Right hindlimb (tissue), 1 donor: ENCODE measurements at places on chromosomes 2 and 18.

DNA sequence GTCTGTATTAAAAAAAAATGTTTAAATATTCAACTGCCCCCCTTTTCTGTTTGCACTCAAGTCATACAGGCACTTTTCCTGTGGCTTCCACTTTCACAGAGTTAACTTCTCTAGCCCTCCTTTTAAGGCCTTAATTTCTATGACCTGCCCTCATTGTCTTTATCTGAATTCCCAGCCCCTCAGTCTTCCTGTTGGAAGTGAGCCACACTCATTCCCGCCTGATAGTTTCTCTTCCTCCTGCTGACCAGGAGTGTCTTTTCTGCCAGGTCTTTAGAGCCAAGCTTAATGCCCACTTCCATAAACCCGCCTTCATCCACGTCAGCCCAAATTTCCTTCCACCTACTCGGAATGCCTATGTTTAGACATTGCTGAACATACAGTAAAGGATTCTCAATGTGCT, 10.5 kb downstream of the COPS8 start:
- DNase-seq: no peak

DNA sequence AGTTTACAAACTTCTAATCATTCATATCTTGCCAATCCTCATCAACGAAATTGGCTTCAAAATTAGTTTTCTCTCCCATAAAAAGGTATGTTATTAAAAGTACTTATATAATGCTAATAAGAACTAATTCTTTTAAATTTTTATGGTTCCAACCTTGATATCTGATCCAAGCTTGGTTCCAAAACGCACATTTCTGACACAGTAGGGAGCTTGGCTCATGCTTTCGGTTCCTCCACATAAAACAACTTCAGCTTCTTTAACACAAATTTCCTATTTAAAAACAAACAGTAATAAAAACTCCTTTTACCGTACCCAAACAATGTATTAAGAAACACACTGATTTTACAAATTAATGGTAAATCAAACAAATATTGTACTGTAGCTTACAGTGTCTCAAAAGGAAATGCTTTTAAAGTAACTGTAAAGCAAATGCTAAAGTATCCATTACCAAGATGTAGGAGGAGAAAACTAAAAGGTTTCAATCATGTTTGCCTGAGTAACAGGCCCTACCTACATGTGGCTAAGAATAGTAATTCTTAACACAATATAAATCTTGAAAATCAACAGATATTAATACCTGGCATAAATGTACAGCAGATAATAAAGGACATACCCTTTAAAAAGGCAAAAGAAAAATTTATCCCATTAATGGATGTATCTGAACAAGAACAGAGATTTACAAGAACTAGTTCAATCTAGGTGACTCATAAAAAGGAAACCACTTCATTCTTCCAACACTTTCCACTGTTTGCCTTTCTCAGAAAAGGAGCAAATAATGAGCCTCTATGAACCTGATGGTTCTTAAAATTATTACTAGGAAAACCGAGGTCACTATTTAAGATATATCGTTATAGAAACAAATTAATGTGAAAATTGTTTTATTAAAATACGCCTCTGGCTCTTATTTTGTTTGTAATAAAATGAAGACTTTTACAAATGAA, 17.5 kb downstream of the ACAA2 start:
- DNase-seq: no peak

DNA sequence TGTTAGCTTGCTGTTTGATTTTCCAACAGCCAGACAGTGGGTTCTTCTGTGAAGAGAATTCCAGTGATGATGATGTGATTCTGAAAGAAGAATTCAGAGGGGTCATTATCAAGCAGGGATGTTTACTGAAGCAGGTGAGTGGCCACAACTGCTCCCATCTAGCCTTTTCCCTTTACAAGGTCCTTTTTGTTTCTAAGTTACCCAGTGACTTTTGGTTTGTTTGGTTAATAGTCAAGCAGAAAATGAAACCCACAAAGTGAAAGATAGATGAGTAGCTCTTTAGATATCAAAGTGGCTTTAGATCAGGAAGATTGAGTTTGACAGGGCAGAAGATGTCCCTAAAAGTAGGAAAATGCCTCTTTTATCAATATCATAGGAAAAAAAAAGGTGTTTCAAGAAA, 23.3 kb downstream of the PLEK start:
- no peak for DNase-seq

DNA sequence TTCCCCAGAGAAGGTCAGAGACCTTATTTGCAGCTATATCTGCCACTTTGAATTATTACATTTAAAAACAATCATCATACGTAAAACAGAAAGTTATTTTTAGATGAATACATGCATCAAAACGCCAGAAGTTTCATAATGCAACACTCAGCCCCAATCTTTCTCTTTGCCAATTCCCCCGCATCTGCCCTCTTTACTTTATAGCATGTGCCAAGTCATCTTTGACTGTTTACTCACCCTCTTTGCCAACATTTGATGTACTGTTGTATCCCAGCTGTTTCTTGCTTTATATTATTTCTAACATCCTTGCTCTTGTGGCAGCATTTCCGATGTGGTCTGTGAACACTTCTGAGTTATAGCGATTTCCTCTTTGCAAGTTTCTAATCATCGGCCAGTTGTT, 86.2 kb downstream of the CRIM1 start:
- DNase-seq: no peak

GRCh38 chr18:27789406-27789805, 387.5 kb downstream of the CDH2 start:
- no peak for DNase-seq

DNA sequence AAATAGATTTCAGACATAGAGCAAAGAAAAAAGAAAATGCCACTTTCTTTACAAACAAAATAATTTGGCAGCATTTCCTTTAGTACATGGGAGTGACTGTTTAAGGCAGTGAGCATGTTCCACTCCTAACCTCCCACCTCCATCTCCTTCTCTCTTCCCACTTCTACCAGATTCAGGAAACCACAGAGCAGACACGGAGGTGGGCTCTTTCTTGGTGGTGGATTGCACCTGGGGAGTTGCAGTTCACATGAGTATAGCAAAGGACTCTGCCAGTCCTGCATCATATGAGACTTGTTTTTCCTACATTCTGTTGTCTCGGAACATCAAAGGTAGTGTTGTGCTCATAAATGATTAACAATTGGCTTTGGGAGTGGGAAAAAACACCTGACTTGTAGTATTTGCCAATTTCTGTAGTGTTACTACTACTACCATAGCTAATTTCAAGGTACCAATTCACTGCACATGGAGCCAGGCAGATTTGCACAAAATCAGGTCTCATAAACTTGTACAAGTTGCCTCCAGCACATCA, 137.2 kb downstream of the SPP2 start:
- DNase-seq: no peak

DNA sequence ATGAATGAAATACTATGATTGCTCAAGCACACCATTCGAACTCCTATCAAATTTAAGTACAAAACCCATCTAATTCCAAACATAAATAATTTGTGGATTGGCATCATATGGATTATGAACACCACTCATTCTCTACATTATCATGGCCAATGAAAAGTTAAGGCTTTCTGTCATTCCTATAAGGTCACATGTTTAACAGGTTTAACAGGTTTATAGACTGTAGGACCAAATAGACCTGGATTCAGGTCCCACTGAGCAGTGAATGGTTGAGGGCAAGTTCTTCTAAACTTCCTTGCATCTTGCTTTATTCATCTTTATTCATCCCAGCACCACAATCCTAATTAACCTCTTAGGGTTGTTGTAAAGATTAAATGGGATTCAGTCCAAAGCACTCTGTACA, 33.4 kb downstream of the FBXO36 start:
- no peak for DNase-seq

GRCh38 chr2:95023222-95023597, 2.3 kb upstream of the MAL start:
- DNase-seq: no peak

DNA sequence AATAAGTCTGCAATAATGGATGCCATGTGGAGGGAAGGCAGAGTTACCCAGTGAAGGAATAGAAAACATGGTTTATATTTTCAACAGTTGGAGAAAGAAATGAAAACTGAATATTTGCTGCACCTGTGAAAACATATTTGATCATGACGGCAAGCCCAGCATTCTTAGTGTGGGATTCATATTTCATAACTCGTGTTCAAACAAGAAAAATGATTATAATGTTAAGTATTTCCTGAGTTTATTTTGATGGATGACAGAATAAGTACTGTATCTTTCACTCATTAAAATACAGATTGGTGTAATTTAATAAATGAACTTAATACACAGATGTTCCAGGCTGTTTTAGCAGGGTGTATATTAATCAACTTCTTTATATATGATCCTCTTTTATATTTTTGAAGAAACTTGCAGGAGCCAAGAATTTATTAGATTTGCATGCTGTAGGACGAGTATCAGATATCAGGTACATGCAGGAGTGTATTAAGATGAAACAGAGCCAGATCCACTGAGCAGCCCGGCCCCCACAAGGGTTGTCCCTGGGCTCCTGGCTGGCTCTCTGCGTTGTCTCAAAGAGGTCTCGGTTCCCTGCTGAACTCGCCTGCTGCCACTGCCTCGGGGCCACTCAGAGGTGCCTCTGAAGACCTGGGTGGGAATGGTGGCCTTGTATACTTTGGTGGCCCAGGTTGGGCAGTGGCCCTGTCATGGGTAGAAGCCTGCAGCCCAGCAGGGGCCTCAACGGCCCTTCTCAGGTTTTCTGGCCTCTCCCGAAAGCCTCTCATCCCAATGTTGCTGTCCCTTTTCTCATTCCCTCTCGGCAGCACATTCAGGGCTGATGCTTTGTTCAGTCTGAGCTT, 95.0 kb upstream of the LDAH start:
- DNase-seq: no peak

DNA sequence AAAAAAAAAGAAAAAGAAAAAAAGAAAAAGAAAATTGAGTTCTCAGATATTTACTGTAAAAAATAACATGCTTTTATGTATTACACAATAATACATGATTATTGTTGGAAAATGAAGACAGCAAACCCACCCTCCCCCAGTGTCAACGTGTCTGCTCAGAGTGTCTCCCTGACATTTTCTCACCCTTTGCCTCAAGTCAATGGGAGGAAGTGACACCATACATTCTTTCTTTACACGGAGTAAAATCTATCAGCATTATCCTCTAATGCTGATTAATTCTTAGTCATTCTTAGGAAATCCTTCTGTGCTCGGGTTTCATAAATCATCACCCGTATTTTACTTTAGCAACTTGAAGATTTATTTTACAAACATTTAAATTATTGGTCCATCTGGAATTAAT, 32.0 kb downstream of the CTAGE1 start:
- DNase-seq: no peak

- DNase-seq: no peak
These were observed 45.5 kb downstream of the CDC42EP3 start for GRCh38 chr2:37625796-37626571.

DNA sequence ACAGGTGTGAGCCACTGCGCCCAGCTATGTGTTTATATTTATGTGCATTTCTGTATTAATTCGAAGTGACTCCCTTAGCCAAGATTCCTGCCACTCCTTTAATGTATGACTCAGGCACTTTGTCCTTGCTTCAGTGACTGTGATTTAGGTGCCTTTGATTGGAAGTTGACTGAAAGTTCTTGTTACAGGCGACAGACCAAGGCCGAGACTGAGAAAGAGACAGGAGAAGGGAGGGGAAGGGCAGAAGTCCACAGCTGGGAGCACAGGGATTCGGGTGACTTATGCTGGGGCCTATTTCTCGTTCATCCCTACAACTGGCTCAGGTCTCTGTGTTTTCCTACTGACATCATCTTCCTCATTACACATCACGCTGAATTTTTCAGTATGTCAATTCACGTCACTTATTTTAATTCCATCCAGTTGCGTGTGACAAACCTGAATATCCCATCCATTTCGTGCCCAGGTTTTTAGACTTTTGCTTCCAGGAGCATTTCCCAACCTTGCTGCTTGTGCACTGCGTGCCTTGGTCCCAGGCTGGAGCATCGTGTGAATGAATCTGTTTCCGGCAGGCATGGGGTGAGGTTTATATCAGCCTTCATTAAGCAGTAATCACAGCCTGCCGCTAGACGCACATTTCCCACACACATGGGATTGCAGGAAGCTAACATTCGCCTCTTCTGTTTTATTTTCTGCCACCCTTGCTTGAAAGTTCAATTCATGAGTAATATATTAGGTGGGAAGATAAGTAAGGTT, 42.4 kb downstream of the TMEM18 start:
- DNase-seq: no peak

- DNase-seq: no peak
These were observed 46.2 kb downstream of the MEIS1 start for GRCh38 chr2:66481100-66481549.

GRCh38 chr2:229686122-229686919, 28.0 kb downstream of the DNER start:
- DNase-seq: no peak

- no peak for DNase-seq
These were observed 194.4 kb upstream of the SPRED2 start for GRCh38 chr2:65626831-65627230.

DNA sequence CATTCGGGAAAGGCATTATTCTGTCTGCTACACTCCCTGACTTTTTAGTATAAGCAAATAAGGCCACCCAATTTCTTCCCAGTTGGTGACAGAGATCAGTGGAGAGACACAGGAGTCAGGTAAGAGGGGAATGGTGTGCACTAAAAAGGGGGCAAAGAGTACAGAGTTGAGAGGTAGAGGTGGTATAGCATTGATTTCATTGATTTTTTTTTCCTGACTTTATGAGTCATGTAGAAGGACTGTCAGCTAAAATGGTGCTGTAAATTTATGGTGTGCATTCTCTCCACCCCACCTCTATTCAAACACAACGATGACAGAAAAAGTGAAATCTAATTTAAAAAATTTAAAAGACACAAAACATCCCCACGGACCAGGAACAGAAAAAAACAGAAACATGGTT, 23.7 kb upstream of the ST8SIA3 start:
- no peak for DNase-seq

DNA sequence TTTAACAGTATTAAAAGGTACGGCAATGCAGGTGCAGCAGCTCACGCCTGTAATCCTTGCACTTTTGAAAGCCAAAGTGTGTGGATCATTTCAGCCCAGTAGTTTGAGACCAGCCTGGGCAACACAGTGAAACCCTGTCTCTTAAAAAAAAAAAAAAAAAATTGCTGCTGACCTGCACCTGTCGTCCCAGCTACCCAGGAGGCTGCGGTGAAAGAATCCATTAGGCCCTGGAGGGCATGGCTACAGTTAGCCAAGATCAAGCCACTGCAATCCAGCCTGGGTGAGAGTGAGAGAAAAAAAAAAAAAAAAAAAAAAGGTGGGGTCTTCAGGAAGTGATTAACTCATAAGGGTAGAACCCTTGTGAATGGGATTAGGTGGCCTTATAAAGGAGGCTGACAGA, 12.8 kb downstream of the CUL3 start:
- DNase-seq: no peak

- DNase-seq: no peak
These were observed 350.5 kb downstream of the KIAA1328 start for GRCh38 chr18:37179384-37179783.
